Muscle of leg (tissue), 16 donors: ENCODE measurements at places on chromosomes 1 and 21. TPM values are rescaled to one million over a fixed set of nuclear protein-coding genes. Genes with fewer than 3 reads are reported as not detected.

DNA sequence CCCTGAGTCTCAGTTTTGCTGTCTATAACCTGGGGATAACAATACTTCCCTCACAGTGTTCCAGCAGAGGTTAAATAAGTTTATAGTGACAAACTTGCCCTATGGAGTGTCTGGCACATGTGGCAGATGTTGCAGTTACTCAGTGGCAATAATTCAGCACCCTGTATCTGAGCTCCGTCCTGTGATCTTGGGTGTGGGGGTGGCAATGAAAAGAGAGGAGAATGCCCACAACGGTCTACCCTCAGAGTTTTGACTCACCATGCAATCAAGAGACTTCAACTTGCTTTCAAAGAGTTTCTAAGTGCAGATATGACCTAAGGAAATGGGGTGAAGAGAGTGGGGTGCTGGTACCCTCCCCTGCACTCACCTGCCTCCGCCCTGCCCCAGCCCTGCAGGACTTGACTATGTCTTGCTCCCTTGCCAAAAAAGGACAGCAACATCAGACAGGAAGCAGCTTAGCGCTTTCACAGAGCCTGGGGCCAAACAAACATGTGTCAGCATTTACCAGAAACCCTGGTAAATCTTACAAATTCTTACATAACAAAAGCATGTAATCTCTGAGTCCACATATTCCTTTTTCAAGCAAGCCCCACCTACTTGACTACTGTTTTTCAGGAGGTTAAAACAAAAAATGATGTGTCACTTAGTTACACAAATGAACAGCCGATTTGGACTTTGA, 185.1 kb upstream of the CAMK1G start:
- DNase-seq, result peak; percentile 80

- no peak for DNase-seq
These were observed 14.4 kb upstream of the GOLT1A start for GRCh38 chr1:204227996-204228785.

- peak; percentile 21 for DNase-seq
These were observed 11.4 kb upstream of the SELE start for GRCh38 chr1:169745015-169745861.

Gene NUAK2
- total RNA-seq, result 0.40 TPM

GRCh38 chr1:45326627-45327623, at the start of gene HPDL:
Gene HPDL (plus strand): TSS chr1:45326895. CDS start chr1:45327149, 254 bp downstream.
- DNase-seq, result peak; percentile 83

- DNase-seq, result no peak
These were observed 10.0 kb upstream of the FAM131C start for GRCh38 chr1:16083486-16083885.

Gene TNFRSF9
- 0.13 TPM for total RNA-seq

Gene SH2D1B
- 0.27 TPM for total RNA-seq

- no peak for DNase-seq
These were observed 20.9 kb upstream of the CDCP2 start for GRCh38 chr1:54173681-54174080.

GRCh38 chr1:29823561-29823960, 587.2 kb downstream of the PTPRU start:
- no peak for DNase-seq

Gene PTGS2
- 1.1 TPM for total RNA-seq

Gene SORT1
- 11.6 TPM for total RNA-seq

Gene SLC9C2
- total RNA-seq, result not detected

Gene IVL
- total RNA-seq, result not detected

GRCh38 chr1:66681686-66682085, 70.6 kb upstream of the DYNLT5 start:
- DNase-seq, result no peak

DNA sequence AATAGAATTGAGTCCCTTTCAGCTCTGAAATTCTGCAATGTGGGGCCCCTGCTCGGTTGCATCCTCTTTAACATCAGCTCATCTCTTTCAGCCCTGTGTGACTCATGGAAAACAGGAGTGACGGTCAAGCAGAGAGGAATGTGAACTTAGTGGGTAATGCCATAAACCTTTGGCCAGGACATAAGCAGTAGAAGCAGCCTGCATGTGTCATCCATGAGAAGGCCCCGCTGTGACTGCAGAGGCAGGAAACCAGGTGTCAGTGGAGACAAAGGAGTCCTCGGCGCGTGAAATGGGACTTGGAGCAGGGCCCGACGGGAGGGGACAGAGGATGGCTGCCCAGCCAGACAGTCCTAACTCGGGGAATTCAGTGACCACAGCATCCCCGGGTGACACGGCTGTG, 21.1 kb upstream of the EPHB2 start:
- peak; percentile 87 for DNase-seq

- DNase-seq, result no peak
These were observed 76.5 kb upstream of the TSPAN2 start for GRCh38 chr1:115165776-115166175.

DNA sequence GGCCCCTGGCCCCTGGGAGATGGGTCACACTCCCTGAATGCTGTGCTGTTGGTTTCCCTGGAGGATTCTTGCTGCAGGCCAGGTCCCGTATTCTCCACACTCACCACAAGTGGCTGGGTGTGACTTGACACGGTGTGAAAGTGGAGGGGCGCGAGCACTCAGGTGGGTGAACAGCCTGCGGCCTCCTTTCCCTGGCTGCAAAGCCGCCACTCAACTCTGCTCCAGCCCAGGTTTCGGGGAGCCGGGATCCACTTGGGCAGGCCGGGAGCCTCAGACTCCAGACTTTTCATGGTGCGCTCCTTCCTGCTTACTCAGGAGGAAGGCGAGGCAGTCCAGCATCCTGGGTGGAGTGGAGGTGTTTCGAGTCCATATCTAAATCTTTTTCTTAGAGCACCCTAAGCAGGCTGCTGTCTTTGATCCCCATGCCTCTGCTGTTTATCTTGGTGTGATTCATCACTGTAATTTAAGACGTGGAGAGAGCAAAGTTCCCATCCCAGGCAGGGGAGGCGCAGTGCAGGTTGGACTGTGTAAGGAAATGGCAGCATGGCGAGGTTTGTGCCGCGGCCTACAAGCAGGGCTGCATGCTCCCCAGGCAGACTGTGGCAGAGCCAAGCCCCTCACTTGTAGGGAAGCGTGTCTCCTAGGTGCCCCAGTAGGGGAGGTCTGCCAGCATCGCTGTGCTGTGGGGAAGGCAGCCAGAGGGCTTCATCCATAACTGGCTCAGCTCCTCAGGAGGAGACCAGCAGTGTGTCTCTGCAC, 29.6 kb downstream of the VANGL1 start:
- no peak for DNase-seq

Gene SPATA21
- 0.04 TPM for total RNA-seq

Gene CCDC27
- total RNA-seq, result not detected

Gene DISP3
- total RNA-seq, result 0.18 TPM

Gene PPIAL4G
- total RNA-seq, result 0.04 TPM

- DNase-seq, result no peak
These were observed 26.2 kb downstream of the NEK2 start for GRCh38 chr1:211648980-211649934.

DNA sequence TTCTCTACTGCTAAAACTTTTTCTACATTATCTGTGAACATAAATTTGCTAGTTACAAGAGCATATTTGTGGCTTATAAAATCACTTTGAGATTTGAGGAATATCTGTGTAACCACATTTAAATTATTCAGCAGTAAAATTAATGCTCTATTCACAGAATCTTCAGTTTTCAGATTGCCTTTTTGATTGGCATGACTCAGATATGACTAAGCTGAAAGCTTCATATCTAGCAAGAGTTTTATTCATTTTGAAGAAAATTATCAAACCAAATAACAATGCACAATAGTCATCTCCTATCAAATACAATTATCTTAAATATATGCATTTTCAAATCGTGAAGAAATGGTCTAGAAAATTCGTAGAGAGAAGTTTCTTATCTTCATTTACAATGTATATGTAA, 1498.2 kb upstream of the B3GALT2 start:
- no peak for DNase-seq

Gene MATN1
- total RNA-seq, result 0.71 TPM

DNA sequence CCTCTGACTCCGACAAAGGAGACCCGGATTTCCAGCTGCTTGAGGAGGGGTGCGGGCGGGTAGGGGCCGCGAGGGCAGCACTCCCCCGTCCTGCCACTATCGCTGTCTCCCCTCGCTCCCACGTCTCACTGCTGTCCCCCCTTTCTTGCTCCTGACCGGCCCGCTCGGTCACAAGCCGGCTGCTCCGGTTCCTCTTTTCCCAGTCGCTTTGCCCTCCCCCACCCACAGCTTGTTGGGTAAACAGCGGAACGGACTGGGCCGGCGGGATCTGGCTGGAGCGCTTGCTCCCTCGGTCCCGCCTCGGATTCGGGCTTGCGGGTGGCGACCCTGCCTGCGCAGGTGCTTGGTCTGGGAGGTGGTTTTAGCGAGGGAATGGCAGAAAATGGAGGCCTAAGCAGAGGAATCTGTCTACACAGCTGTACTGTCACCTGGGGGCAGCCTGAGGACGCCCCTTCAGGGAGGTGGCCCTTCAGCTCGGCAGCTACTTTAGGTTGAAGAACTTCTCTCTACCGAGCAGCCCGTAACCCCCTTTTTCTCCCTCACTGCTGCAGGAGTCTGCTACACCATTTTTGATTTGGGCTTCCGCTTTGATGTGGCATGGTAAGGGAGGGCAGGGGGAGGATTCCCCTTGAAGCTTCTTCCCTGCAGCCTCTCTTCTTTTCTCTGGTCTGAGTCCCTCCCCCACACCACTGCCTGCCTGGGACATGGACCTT, 645 bp downstream of the ATP6V0B start:
- DNase-seq, result peak; percentile 67

Gene RNF186
- not detected for total RNA-seq

GRCh38 chr1:234316937-234317336, 56.3 kb upstream of the COA6 start:
- no peak for DNase-seq

DNA sequence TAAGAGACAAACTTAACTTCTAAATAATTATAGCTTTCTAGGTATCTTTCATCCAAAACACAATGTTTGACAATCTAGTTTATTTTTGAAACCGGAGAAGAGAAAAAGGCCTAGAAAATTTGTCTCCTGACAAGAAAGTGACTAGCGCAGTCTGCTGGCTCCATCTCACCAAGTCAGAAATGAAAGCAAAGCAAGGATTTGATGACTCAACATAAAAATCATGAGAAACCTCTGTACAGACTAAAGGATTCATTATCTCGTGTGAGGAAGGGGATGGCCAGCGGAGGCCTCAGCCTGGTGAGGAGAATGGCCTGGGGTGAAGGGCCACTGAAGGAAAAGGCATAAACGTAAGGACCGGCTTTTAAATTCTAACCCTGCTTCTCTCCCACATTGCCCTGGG, 20.0 kb upstream of the TSNAX start:
- no peak for DNase-seq

Gene KIF2C
- total RNA-seq, result 9.2 TPM

- no peak for DNase-seq
These were observed 85.3 kb downstream of the CDC7 start for GRCh38 chr1:91585982-91586381.

DNA sequence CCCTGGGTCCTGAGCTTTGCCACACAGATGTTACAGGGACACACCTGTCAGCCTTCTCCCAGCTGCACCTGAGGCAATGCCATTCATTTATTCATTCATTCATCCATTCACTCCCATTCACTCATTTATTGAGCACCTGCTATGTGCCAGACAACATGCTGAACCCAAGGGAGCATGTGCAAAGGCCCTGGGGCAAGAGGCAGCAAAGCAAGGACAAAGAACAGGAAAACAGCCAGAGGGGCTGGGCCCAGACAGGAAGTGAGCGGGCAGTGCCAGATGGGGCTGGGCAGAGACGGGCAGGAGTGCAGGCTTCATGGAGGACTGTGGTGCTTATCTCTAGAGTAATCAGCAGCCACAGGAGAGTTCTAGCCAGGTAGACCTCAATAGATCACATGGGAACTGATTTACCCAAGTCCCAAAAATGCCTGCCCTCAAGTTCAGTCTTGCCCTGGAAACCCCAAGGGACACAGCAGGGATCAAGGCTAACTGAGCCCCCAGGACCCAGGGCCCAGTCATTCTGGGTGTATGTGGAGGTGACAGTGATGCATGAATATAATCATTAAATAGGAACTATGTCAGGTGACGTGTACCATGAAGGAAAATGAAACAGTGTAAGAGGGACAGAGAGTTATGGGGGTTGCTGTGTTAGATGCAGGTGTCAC, 530.3 kb downstream of the MATN1 start:
- DNase-seq, result no peak

Gene TTC24
- 0.09 TPM for total RNA-seq

- DNase-seq, result peak; percentile 2
These were observed 544 bp downstream of the ILDR2 start for GRCh38 chr1:166974647-166975345.

- no peak for DNase-seq
These were observed 90.7 kb upstream of the DUSP10 start for GRCh38 chr1:221832617-221833016.

DNA sequence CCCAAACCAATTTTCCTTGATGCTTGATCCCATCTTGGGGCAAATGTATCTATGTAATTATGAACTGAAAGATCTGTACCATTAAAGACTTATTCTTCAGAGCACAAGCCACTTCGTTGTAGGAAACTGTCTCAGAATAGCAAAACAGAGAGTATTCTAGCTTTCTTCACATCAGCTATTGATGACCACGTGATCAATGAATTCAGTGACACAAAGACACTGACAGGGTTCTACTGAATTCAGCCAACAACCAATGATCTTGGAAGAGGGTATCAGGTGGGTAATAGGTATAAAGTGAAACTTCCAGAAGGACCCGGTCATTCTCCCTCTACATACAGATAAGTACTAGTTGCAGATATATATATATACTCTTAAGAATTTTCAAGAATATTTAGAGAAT, 33.8 kb upstream of the SERTAD4 start:
- DNase-seq, result no peak

- DNase-seq, result no peak
These were observed 9.4 kb downstream of the ACOT7 start for GRCh38 chr1:6384135-6384534.

DNA sequence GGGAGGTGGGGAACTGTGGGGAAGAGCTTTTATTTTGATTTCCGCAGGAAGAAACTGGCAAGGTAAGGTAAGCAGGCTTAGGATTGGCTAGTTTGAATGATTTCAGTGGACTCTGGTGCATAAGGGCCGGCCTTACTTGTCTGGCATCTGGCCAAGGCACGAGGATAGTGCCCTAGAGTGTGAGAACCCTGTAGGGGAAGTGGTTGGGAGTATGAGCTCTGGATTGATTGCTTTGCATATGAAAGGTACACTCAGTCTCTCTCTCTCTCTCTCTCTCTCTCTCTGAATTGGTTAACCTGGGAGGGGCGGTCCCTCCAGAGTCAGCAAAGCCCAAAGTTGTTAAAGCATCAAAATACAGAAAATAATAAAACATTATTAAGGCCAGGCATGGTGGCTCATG, 463.0 kb downstream of the SIPA1L2 start:
- no peak for DNase-seq

Gene SERPINC1
- total RNA-seq, result 0.13 TPM

Gene DIO1
- not detected for total RNA-seq

GRCh38 chr1:18877282-18877681, 17.8 kb upstream of the TAS1R2 start:
- DNase-seq, result no peak

DNA sequence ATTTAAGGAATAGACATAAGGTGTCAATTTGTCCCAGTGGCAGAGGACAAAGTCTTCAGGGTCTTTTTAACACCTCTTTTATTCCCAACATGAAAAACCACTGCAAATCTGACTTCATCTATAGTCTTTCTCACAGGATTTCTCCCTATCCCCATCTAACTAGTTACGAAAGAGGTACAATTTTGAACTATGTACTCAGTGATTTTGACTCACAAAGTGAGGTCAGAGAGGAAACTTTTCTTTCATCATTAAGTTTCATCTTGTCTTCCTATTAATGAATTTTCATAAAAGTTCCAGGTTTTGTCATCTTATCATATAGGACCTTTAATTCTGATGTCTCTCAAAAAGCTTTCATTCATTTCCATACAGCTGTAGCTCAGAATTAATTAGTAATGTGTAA, 63.3 kb downstream of the ASH1L start:
- DNase-seq, result no peak

GRCh38 chr1:119410961-119411360, 4.0 kb upstream of the HSD3B2 start:
- DNase-seq, result no peak
